ENCODE measurements at places on chromosomes 1 and 21. TPM values are rescaled to one million over a fixed set of nuclear protein-coding genes. Genes with fewer than 3 reads are reported as not detected.
A peak's percentile ranks its signal among the peaks of the same experiment; 100 is the strongest.

GRCh38 chr1:167401260-167401873, 117.0 kb downstream of the CD247 start:
- H3K27ac ChIP-seq, result no peak overlapping the region
- peak; percentile 33 for DNase-seq
- H3K4me3 ChIP-seq, result no peak overlapping the region
- no peaks in the 10 kb centered on the region for H3K27me3 ChIP-seq
- peaks cover 1% of the 10 kb centered on the region for H3K4me1 ChIP-seq

- no peak overlapping the region for H3K4me3 ChIP-seq
- H3K4me1 ChIP-seq, result peaks cover 15% of the 10 kb centered on the region
- no peak overlapping the region for H3K27ac ChIP-seq
- no peak for DNase-seq
- H3K27me3 ChIP-seq, result peaks cover 6% of the 10 kb centered on the region
- no peaks in the 10 kb centered on the region for H3K36me3 ChIP-seq
Measured at GRCh38 chr1:30284226-30284625, 439.2 kb downstream of the MATN1 start.

DNA sequence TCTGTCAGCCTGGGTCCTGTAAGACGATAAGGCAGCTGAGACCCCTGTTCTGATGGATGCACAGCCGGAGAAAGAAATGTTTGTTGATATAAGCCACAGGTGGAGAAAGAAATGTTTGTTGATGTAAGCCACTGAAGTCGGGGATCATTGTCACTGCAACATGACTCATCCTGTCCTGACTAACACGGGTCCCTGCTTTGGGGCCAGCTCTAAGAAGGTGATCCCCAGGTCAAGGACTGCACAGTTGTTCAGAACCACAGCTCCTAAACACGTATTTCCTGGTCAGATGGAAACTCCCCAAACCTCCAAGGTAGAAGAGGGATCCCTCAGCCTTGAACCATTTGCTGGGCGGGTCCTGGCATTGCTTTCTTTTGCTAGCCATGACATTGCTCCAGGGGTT, 86.4 kb upstream of the IGSF21 start:
- H3K27me3 ChIP-seq, result no peaks in the 10 kb centered on the region
- H3K36me3 ChIP-seq, result no peaks in the 10 kb centered on the region
- DNase-seq, result no peak
- H3K4me1 ChIP-seq, result no peaks in the 10 kb centered on the region

GRCh38 chr1:84773195-84773594, 82.9 kb upstream of the SSX2IP start:
- H3K4me1 ChIP-seq, result no peaks in the 10 kb centered on the region
- H3K4me3 ChIP-seq, result no peak overlapping the region
- H3K27ac ChIP-seq, result no peak overlapping the region
- peaks cover 19% of the 10 kb centered on the region for H3K27me3 ChIP-seq

- no peak overlapping the region for H3K27ac ChIP-seq
- peaks cover 5% of the 10 kb centered on the region for H3K36me3 ChIP-seq
- H3K4me1 ChIP-seq, result peaks cover 9% of the 10 kb centered on the region
- no peaks in the 10 kb centered on the region for H3K27me3 ChIP-seq
- H3K4me3 ChIP-seq, result no peak overlapping the region
- DNase-seq, result no peak
Measured at GRCh38 chr1:173411835-173412742, 65.0 kb upstream of the PRDX6 start.

The TRIM33 gene
- 41.5 TPM for total RNA-seq

GRCh38 chr1:240468656-240469055, 143.3 kb downstream of the GREM2 start:
- H3K27ac ChIP-seq, result no peak overlapping the region
- no peaks in the 10 kb centered on the region for H3K27me3 ChIP-seq
- no peak for DNase-seq

DNA sequence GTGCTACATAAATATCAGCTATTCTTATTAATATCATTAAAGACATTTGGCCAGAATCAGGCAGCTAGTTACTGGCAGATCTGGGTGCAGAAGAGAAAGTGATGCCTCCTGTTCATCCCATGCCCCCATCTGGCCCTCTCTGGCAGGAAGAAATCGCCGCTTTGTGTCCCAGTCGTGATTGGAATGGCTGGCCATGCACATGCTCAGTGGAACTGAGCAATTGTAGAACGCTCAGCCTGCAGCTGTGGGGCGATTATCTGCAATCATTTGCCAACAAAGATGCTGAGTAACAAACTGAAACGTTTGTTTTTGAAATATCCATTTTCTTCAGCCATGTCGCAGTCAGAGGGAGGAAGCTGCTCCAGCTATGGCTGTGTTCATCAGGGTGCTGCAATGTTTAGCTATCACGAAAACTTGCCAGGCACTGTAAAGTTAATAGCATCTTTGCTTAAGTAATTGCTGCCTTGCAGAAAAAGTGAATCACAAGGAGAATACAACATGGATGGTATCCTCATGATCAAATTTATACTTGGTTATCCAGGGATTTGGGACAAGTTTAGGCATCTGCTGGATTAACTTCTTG, 36.5 kb downstream of the NGF start:
- no peak for DNase-seq
- no peak overlapping the region for H3K4me3 ChIP-seq
- H3K27ac ChIP-seq, result no peak overlapping the region
- no peaks in the 10 kb centered on the region for H3K27me3 ChIP-seq

GRCh38 chr21:17466166-17466565, 46.7 kb upstream of the CXADR start:
- H3K4me1 ChIP-seq, result no peaks in the 10 kb centered on the region
- H3K36me3 ChIP-seq, result no peaks in the 10 kb centered on the region
- no peak overlapping the region for H3K4me3 ChIP-seq
- no peak for DNase-seq
- H3K27ac ChIP-seq, result no peak overlapping the region
- H3K27me3 ChIP-seq, result no peaks in the 10 kb centered on the region

- no peaks in the 10 kb centered on the region for H3K36me3 ChIP-seq
- peaks cover 7% of the 10 kb centered on the region for H3K4me1 ChIP-seq
- H3K4me3 ChIP-seq, result no peak overlapping the region
Measured at GRCh38 chr1:151936653-151937052, 27.3 kb upstream of the THEM4 start.

- H3K27ac ChIP-seq, result no peak overlapping the region
- no peaks in the 10 kb centered on the region for H3K27me3 ChIP-seq
- peaks cover 26% of the 10 kb centered on the region for H3K36me3 ChIP-seq
Measured at GRCh38 chr1:180680558-180681144, 48.8 kb downstream of the XPR1 start.

- H3K4me3 ChIP-seq, result no peak overlapping the region
- no peak overlapping the region for H3K27ac ChIP-seq
- no peaks in the 10 kb centered on the region for H3K36me3 ChIP-seq
- H3K27me3 ChIP-seq, result peaks cover 12% of the 10 kb centered on the region
Measured at GRCh38 chr21:42097860-42098454, 26.8 kb downstream of the UMODL1 start.

The TSACC gene
- total RNA-seq, result not detected

All from activated T-helper 2 cell treated with anti-CD3 and anti-CD28 coated beads, Interferon-gamma antibody, Interleukin-2, Interleukin-4, amounts not matched to agents 10 μg/mL and 5 μg/mL and 100 μg/mL, durations not matched to agents 14 hours and 24 hours and 36 hours (primary cell).